ENCODE measurements at places on chromosomes 13 and 19.

- DNase-seq: no peak
Observed at GRCh38 chr13:67736646-67737420, 506.7 kb upstream of the PCDH9 start.

GRCh38 chr19:43790587-43790986 is 9.8 kb upstream of the KCNN4 start:
- no peak for DNase-seq

GRCh38 chr13:48748681-48749080 is 95.0 kb downstream of the CYSLTR2 start:
- DNase-seq: no peak

GRCh38 chr19:39602224-39602623 is at the start of gene LGALS13:
Gene LGALS13 (plus strand): TSS chr19:39602524. CDS start chr19:39602569, 45 bp downstream.
- DNase-seq: no peak

DNA sequence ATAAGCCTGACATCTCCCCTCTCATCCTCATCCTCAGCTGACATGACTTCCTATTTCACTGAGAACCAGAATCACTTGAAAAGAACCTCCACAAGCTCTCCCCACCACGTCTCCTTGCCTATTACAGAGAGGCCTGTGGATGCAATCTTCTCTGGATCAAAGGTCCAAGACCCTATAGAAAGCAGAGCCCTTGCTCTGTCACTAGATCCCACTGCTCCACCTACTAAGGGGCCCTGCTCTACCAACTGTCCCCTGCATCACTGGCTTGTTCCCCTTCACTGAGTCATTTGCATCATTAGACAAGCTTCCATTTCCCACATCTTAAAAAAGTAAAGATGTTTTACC is 40.8 kb downstream of the RCBTB2 start:
- no peak for DNase-seq

DNA sequence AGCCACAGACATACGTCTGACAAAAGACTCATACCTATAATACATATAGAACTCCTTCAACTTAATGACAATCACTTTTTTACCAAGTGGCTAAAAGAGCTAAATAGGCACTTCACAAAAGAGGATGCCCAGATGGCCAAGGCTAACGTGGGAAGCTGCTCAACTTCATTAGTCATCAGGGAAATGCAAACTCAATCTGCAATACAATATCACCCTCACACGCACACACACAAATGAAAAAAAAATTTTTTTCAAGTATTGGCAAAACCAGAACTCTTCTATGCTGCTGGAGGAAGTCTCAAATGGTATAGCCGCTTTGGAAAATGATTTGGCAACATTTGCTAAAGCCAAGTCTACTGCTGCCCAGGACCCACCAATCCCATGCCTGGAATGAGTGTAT is 14.6 kb upstream of the DNMT1 start:
- DNase-seq: no peak

- DNase-seq: no peak
Observed at GRCh38 chr19:48363500-48363809, 285 bp downstream of the TMEM143 start.

DNA sequence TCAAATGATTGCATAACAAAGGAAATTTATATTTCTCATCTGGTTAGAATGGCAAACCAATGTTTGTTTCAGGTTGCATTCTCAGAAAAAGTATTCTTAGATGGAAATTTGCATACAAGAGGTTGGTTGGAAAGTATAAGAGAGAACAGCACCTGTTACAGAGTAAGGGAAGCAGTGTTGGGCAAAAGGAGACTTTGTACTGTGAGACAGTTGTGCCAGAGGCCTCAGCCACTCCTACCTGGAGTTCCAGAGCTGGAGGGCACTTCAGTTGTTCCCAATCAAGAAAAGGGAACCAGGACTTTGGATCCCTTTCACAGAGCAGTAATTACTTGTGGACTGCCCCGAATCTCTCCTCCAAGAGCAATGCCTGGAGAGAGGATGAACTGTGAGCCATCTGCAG is 81.8 kb downstream of the SPRY2 start:
- no peak for DNase-seq

DNA sequence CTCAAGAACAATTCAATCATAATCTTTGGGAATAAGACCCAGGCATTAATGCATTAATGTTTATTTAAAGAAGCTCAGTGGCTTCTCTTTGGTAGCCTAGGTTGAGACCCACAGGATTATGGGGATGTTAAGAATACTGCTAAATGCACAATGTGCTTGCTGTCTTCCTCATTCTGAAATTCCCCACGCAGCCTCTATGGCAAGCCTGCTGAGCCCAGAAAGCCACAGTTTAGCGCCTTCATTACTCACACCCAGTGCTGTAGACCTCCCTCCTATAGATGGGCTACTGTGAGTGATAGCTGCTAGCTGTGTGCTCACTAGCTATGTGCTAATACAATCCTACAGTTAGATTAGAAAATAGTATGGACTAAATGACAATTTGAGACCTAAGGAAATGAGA is 90.6 kb downstream of the TNFSF13B start:
- DNase-seq: no peak

- no peak for DNase-seq
Observed at GRCh38 chr13:42615691-42616090, 41.7 kb downstream of the TNFSF11 start.

- no peak for DNase-seq
Observed at GRCh38 chr19:16678498-16678897, 17.6 kb downstream of the TMEM38A start.

- no peak for DNase-seq
Observed at GRCh38 chr13:79485014-79485811, 4.3 kb downstream of the NDFIP2 start.

GRCh38 chr19:33251076-33251475 is 25.4 kb upstream of the SLC7A10 start:
- DNase-seq: no peak

DNA sequence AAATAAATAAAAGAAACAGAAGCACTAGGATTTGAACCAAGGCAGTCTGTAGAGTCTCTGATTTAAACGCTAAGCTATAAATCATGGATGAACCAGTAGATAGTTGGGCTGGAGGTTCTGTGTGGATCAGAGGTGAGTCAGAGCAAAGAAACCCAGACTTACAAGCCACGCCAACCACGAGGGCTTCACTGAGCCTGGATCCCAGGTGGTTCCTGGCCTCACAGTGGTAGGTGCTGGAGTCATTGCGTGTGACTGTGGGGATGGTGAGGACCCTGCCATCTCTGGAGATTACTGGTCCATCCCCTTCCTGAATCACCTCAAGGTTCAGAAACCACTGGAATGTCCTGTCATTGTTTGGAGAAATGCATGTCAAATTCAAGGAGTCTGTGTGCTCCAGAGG is 19.3 kb upstream of the CEACAM20 start:
- no peak for DNase-seq

DNA sequence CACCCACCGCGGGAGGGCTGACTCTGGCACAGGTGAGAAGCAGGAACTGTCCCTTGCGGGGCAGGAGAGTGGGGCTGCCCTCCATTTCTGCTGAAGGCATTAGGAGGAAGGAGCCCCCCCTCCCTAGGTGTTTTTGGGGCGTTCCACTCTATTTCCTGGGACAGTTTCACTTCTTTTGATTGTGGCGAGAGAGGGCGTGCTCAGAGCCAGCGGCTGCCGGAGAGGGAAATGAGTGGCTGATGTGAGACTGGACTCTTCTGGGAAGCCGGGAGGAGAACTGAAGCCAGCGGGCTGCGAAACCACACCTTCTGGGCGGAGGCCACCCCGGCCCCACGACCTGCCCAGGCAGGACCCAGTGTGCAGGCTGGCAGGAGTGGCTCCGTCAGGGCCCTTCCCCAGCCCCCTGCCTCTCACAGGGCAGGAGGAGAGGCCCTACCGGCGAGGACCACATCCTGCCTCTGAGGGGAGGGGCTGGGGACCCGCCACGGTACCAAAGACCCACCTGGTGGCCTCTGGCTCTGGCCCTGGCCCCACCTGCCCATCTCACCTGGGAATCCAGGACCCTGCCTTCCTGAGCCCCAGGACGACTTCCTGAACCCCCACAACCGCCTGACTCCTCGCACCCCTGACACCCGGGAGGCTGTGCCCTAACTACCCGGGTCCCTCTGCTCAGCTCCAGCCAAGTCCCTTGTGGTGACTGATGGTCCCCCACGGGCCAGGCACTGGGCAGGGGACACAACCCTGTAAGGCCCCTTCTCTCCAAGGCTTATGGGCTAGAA is 25.9 kb downstream of the MPND start:
- peak; percentile 64 for DNase-seq

- no peak for DNase-seq
Observed at GRCh38 chr19:17623224-17623935, 64.8 kb downstream of the UNC13A start.

DNA sequence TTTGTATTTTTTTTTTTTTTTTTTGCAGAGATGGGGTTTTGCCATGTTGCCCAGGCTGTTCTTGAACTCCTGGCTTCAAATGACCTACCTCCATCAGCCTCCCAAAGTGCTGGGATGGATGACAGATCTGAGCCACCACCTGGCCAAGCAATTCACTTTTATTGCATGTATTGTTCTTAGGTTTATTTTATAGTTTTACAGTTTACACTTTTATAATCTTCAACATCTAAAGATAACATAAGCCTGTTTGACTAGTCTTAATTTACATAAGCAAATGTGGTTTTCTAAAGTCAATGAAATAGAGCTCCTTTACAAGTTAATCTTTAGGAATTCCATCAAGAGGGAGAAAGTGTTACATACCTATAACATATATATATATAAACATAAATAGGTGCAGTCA is 9.5 kb upstream of the MPV17L2 start:
- no peak for DNase-seq

- no peak for DNase-seq
Observed at GRCh38 chr13:28718196-28718542, 601 bp downstream of the SLC46A3 start.

DNA sequence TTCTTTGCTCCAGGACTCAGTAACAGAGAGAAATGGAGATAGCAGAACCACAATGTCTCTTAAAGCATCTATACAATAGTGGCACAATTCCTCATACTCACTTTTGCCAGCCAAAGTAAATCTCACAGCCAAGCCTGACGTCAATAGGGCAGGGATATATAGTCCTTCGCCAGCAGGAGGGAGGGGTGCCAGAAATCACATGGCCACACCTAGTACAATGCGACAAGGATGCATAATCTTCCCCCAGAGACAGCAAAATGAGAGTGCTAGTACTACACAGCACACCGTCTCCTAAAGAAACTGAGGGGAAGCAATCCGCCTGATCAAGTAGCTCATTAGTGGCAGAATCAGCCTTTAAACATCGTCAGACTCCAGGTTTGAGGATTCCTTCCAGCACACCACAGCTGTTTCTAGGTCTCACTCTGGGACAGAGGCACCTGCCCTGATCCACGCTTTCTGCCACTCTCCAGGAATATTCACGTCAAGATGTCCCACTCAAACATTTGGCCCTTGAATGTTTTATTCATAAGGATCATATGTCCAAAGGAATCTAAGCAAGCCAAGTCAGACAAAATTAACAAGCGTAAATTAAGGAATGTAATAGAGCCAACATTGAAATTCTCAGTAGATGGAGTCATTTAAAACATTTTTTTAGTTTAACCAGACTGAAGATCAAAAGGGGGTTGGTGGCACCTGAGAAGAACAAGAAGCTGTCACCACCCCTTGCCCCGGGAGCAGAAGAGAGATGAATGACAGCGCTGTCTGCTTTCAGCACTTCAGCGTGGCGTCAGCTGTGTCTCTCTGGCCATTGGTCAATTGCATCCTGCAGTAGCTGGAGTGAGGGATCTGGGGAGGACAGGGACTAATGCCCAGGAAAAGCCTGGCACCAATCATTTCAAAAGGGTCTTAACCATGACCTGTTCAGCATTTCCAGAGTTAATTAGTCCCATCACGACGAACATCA is 63.5 kb upstream of the SERP2 start:
- no peak for DNase-seq

GRCh38 chr19:1650650-1651567 is 1.5 kb downstream of the TCF3 start:
- no peak for DNase-seq

GRCh38 chr19:17379221-17379631 is 2.1 kb upstream of the PLVAP start:
- no peak for DNase-seq

- DNase-seq: peak; percentile 29
Observed at GRCh38 chr13:99356262-99357091, 49.3 kb upstream of the GPR183 start.

DNA sequence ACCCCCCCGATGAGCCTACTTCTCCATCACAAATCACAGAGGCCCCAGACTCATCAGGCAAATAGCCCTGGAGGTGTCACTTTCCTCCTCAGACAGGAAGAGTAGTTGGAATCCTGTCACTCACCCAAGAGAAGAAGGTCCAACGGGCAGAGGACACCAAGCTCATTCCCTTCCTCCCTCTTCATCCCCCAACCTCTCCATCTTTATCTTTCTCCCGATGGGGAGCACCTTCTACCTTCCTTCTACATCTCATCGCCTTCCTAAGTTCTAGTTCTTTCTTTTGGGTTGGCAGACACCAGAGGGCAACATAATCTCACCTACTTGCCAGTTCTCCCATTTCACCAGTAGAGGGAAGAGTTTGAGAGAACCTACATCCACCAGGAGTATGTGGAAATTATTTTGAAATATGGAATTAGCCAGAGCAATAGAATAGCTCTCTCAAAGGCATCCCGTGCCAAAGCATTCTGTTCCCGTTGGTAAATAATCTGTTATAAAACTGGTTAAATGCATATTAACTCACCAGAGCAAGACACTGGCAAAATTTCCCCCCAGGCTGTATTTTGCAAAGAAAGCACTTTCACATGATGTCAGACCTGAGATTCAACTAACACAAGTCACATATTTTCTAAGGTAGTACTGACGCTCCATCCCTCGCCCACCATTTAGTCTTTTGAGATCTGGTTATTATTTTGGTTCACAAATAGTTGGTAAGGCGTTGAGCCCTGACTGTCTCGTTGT is 55.0 kb downstream of the ZIC5 start:
- DNase-seq: peak; percentile 42

DNA sequence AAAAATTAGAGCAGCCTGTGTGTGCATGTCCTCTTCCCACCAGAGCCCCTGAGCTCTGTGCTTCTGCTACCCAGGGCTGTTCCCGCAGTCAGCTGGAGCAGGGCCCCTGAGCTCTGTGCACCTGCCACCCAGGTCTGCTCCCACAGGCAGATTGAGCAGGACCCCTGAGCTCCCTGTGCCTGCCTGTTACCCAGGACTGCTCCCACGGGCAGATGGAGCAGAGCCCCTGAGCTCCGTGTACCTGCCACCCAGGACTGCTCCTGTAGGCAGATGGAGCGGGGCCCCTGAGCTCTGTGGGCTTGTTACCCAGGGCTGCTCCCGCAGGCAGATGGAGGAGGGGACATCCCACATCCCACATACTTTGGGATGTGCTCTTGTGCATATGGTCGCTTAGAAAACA is 186.8 kb upstream of the SOX1 start:
- no peak for DNase-seq
